Colonic mucosa (tissue), 4 donors: ENCODE measurements at places on chromosomes 7 and 10. TPM values are rescaled to one million over a fixed set of nuclear protein-coding genes. Genes with fewer than 3 reads are reported as not detected.

- no peaks in the 10 kb centered on the region for H3K27me3 ChIP-seq
- no peak overlapping the region for H3K4me3 ChIP-seq
- H3K4me1 ChIP-seq = no peaks in the 10 kb centered on the region
- no peak for DNase-seq
Measured at GRCh38 chr7:149735779-149736477, 37.5 kb downstream of the ZNF467 start.

GRCh38 chr7:102258073-102258748 is 28.5 kb upstream of the SH2B2 start:
- no peak for DNase-seq
- no peaks in the 10 kb centered on the region for H3K36me3 ChIP-seq

DNA sequence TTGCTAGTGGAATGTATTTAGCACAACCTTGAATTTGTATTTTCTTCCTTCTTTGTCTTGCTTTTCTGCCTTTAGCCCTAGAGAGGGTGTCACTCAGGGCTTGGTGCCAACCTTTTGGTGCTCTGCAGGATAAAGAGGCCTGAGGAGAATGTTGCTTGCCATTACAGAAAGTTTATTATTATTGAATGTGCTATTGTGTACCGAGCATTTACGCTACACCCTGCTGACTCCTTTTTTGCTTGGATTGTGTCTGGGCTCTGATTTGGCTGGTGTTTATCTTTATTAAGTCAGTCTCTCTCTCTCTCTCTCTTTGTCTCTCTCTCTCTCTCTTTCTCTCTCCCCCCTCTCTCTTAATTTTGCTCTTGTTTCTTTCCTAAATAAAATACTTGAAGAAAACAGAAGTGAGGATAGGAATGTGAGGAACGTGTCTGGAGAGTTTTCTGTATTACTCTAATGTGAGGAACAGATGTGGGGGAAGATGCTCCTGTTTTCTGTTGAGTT is 284.4 kb upstream of the PHYHIPL start:
- H3K4me1 ChIP-seq = no peaks in the 10 kb centered on the region
- H3K4me3 ChIP-seq = no peak overlapping the region

GRCh38 chr7:16967300-16967811 is 85.6 kb upstream of the AGR3 start:
- H3K27ac ChIP-seq = no peak overlapping the region
- no peak for DNase-seq
- H3K4me1 ChIP-seq = peaks cover 2% of the 10 kb centered on the region
- no peak overlapping the region for H3K4me3 ChIP-seq
- H3K27me3 ChIP-seq = no peaks in the 10 kb centered on the region
- no peaks in the 10 kb centered on the region for H3K36me3 ChIP-seq

DNA sequence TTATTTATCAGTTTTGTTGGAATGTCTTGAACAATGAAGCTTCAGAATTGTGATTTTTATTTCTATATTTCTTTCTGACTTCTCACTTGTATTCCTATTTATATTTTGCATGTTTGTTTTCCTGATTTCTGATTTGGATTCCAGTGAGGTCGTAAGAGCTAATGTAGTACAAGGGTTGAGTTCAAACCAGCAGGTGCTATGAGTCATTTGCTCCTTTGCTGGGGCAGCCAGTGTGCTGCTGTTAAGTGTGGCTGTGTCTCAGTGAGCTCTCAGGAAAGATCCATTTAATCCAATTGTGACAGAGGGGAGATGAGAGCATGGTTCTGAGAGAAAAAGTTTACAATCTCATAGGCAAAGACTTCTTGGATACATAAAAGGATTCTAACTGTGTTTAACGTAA is 48.6 kb downstream of the MCU start:
- H3K4me3 ChIP-seq = no peak overlapping the region
- H3K27ac ChIP-seq = no peak overlapping the region
- H3K27me3 ChIP-seq = no peaks in the 10 kb centered on the region
- H3K36me3 ChIP-seq = no peaks in the 10 kb centered on the region
- peak; percentile 32 for DNase-seq

DNA sequence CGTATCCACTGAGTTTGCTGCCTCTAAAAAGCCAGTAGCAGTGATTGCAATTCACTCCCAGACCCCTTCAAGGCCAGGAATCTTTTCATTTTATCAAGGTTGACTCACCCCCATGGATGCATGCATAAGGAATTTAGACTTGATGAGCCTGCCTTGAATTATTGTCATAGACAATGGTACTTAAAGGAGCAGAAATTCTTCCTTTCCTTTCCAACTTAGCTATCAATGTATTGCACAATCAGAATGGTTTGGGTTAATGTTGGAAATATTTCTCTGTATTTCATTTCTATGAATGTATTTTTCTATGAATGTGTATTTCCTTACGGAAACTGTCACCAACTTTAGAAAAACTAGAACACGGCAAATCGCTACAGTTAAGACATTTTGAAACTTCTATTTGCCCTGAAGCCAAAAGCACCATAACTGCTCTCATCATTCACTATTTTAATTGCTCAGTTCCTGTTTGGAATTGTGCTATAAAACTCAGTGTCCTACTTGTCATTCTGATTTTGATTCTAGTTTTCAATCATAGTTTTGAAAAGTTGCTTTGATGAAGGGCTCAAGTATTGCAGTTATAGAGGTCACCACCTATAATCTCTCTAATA is 355.7 kb upstream of the AKR1E2 start:
- no peak overlapping the region for H3K4me3 ChIP-seq
- H3K4me1 ChIP-seq = no peaks in the 10 kb centered on the region
- no peaks in the 10 kb centered on the region for H3K36me3 ChIP-seq
- H3K27me3 ChIP-seq = no peaks in the 10 kb centered on the region
- H3K27ac ChIP-seq = no peak overlapping the region

GRCh38 chr7:159109653-159110035 is 35.0 kb downstream of the VIPR2 start:
- no peak overlapping the region for H3K27ac ChIP-seq
- no peak for DNase-seq
- no peaks in the 10 kb centered on the region for H3K4me1 ChIP-seq
- H3K36me3 ChIP-seq = no peaks in the 10 kb centered on the region
- H3K4me3 ChIP-seq = no peak overlapping the region

DNA sequence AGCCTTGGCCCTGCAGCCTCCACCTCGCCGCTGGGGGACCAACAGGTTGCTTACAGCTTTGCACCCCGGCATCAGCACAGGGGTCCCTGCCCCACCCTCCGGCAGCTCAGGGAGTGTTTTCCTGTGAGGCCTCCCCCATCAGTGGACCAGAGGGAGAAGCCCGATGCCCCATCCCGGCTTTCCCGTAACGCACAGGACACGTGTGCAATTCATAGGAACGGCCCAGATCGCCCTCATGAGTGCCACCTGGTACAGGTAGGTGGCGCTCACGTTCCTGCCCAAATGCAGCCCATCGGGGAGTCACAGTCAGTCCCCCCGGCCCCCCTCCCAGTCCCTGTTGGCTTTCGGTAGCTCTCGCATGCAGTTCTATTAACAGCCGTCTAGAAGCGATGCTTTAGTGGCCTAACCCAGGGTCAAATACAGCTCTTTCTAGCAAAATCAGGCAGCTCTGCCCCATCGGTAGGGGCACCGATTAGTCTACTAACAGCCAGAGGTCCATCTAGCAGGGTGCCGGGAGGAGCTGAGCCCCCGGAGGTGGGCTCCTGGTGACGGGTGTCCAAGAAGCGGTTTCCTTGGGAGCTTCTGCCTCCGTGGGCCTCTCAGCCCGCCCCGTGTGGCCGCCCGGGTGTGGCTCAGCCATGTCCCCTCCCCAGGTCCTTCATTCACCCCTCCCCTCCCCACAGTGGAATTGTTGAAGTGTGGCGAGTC is 48.4 kb upstream of the GTF2IRD1 start:
- no peak overlapping the region for H3K4me3 ChIP-seq
- H3K27me3 ChIP-seq = no peaks in the 10 kb centered on the region
- H3K27ac ChIP-seq = no peak overlapping the region
- peaks cover 6% of the 10 kb centered on the region for H3K36me3 ChIP-seq

- H3K4me3 ChIP-seq = no peak overlapping the region
- H3K36me3 ChIP-seq = no peaks in the 10 kb centered on the region
- no peak for DNase-seq
- no peak overlapping the region for H3K27ac ChIP-seq
Measured at GRCh38 chr7:52925332-52925731, 110.1 kb upstream of the POM121L12 start.

DNA sequence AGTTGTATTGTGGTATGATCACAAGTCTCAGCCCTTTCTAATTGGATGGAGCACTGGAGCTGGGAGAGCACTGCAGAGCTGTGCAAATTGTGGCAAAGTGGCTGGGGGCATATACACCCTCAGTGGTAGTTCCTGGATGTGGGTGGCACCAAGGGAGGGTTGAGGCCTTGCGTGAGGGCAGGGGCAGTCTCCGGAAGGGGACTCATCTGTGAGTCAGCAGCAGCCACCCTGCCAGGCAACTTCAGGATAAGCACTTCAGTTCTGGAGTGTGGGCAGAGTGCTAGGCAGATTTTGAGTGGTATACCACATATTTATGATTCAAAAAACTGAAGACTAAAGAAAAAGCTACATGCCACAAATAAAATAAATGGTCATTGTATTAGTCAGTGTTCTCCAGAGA is 210.5 kb downstream of the ETV1 start:
- no peaks in the 10 kb centered on the region for H3K27me3 ChIP-seq
- no peaks in the 10 kb centered on the region for H3K4me1 ChIP-seq
- DNase-seq = no peak
- no peak overlapping the region for H3K4me3 ChIP-seq
- no peaks in the 10 kb centered on the region for H3K36me3 ChIP-seq
- H3K27ac ChIP-seq = no peak overlapping the region

GRCh38 chr10:12719365-12719764 is 282.1 kb downstream of the CCDC3 start:
- H3K36me3 ChIP-seq = no peaks in the 10 kb centered on the region
- no peaks in the 10 kb centered on the region for H3K4me1 ChIP-seq
- DNase-seq = peak; percentile 63
- no peaks in the 10 kb centered on the region for H3K27me3 ChIP-seq
- no peak overlapping the region for H3K27ac ChIP-seq
- no peak overlapping the region for H3K4me3 ChIP-seq

DNA sequence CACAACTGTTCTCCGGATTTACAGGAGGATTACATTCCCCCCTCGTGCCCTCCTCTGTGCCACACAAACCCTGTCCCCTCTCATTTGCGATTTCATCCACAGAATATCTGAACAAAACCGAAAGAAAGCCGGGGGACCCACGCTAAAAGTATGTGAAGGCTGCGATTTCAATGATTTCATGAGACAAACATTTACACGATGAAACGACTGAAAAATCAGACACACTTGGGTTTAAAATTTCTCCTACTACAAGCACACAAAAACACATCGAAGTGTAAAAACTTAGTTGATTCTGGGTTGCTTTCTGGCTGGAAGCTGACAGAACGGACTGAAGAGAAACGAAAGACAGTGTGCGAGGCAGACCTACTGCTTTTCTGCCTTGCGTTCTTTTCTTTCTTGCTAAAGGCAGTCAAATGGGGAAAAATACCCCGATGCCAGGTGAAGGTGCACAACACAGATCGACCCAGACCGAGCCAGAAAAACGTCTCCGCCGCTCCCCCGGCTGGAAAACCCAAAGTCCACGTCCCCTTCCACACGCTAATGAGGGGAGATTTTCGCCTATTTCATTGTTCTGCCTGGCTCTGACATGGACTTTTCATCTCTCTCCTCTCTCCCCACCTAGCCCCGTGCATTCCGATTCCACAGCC is 1.2 kb downstream of the HIPK2 start:
- no peaks in the 10 kb centered on the region for H3K27me3 ChIP-seq
- H3K4me1 ChIP-seq = peaks cover 14% of the 10 kb centered on the region
- DNase-seq = peak; percentile 47
- peak overlapping the region; percentile 60 for H3K27ac ChIP-seq
- no peaks in the 10 kb centered on the region for H3K36me3 ChIP-seq

DNA sequence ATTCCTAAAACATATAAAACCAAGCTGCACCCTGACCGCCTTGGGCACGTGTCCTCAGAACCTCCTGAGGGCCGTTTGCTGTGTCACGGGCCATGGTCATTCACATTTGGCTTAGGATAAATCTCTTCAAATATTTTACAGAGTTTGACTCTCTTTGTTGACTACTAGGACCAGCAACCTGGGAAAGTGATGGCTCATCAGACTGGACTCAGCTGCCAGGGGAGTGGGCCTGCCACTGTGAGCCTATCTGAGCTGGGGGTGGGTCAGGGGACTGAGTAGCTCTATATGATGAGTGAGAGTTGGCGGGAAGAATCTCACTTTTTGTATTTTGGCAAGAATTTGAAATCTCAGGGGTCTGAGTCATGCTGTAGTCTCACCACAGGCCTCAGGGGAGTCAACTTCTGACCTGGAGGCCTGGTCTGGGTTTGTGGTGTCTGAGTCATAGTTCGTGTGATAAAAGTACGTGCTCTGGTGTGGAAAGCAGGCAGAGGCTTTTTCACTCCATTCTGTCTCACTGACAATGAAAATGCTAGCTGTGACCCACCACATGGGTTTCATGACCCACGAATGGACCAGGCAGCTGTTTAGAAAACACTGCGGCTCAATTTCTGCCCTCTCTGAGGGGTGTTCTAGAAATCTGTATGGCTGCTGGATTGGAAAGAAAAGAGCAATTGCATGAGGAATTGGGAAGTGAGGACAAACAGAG is 4.2 kb upstream of the UPP1 start:
- H3K4me3 ChIP-seq = no peak overlapping the region
- DNase-seq = peak; percentile 57
- no peaks in the 10 kb centered on the region for H3K27me3 ChIP-seq
- no peaks in the 10 kb centered on the region for H3K36me3 ChIP-seq

DNA sequence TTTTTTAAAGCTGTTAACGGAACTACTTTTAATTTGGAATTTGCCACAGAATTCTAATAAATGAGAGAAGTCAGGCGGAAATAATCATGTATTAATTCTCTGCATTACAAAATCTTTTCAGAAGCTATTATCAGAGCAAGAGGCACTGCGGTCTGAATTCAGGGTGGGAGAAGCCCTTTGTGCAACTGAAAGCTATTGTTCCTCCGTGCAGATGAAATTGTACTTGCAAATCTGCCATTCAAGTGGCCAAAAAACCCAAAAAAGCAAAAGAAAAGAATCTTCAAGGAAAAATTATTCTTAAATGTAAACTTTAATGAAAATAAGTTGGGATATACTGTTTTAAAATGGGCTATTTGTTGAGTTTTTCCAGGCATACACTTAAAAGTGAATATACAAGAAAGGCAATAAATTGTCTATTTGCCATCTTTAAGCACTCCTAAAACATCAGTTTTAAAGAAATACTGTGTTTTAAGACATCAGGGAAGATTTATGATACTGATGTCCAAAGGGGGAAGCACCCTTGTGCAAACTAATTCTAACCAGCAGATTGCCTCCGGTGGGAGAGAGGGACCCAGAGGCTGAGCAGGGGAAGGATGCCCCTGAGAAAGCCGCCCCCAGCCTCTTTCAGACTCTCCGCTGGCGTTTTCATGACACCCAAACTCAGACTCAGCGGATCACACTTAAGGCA is 351.2 kb downstream of the DNAJB6 start:
- H3K36me3 ChIP-seq = no peaks in the 10 kb centered on the region
- H3K4me3 ChIP-seq = no peak overlapping the region
- DNase-seq = no peak
- H3K27ac ChIP-seq = no peak overlapping the region

The STEAP4 gene
- 3.5 TPM for total RNA-seq

The NUTM2B gene
- 1.2 TPM for total RNA-seq

The TDRD1 gene
- total RNA-seq = 0.05 TPM

The BLNK gene
- 13.5 TPM for total RNA-seq
